ENCODE measurements at places on chromosomes 1 and 21.
A peak's percentile ranks its signal among the peaks of the same experiment; 100 is the strongest.

- DNase-seq = no peak
Observed at GRCh38 chr1:208154679-208155642, 89.2 kb downstream of the PLXNA2 start.

GRCh38 chr21:33259428-33259827 is 6.7 kb upstream of the IL10RB start:
- DNase-seq = no peak

GRCh38 chr1:155504207-155504606 is 58.4 kb downstream of the ASH1L start:
- no peak for DNase-seq

- no peak for DNase-seq
Observed at GRCh38 chr21:31543191-31543590, 116.3 kb upstream of the SOD1 start.

DNA sequence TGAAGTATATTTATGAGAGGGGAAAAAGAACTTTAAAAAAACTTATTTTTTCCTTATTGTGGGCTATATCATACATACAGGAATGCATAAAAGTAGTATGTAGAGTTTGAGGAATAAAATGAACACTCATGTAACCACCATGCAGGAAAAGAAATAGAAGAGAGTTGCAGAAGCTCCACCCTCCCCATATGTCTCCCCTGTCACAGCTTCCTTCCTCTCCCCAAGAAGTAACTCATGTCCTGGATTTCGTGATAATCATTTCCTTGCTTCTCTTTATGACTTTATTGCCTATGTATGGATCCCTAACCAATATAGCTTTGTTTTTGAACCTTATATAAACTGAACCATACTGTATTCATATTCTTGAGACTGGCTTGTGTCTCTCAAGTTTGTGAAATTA is 126.4 kb downstream of the ZZZ3 start:
- no peak for DNase-seq

DNA sequence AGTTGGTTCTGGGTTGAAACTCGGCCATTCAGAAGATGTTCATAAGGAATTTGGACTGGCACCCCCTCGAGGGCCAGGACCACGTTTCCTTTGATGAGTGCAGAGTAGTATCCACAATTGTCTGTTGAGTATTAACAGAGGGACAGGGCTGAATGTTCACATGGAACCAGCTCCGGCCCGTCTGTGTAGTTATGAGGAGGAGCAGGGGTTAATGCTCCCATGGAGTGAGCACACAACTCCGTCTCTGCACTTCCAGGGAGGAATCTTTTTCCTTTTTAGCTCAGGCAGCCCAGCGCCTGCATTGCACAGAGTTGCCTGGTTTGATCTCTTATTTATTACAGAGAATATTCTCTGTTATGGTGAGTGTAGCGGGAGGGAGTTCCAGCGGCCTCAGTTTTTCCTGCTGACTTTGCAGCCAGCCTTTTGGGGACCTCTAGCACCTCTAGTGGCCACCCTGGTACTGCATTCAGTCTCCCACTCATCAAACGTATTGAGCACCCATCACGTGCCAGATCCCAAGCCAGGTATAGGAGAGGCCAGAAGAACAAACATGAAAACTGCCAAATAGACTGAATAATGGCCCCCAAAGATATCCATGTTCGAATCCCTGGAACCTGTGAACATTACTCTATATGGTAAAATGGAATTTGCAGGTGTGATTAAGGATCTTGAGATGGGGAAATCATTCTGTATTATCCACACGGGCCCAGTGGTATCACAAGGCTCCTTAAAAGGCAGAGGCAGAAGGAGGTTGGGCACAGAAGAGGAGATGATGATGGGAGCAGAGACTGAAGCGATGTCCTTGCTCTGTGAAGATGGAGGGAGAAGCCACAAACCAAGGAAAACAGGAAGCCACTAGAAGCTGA is 167.7 kb upstream of the CSF3R start:
- DNase-seq = peak; percentile 77

- DNase-seq = no peak
Observed at GRCh38 chr21:26147535-26147934, 23.0 kb downstream of the APP start.

DNA sequence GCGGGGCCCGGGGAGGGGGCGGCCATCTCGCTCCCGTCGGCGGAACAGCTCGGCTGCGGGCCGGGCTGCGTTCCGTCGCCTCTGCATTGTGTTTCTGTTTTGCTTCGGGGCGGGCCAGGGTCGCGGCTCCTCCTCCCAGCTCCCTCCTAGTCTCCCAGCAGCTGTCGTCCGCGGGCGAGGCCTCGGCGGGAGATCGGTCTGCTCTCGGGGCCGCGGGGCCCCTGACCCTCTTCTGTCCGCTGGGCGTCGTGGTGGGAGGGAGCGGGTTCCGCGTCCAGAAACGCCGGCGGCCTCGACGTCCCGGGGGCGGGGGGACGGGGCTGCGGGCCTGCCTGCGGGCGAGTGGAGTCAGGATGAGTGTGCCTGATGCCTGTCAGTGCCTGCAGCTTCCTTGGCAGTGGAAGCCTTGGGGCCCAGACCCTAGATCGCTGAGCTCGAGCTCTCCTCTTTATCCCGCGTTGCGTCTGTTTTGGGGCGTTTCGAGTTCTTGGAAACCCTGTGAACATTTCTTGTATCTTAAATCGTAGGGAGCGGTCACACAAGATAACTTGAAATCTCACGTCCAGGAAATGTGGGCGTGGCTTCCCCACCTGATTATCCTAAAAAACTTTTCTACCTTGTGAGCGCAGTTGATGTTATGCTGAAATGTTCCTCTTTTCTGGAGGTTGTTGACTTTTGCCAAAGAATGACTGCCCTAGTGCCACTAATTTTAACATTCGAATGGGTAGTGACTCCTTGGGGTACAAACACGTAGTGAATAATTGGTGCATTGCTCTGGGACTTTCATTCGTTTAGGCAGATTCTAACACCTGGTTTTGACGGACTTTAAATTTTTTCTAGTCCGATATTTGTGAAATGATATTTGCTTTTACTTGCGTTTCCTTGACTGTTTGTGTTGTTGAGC is 676 bp downstream of the MORC3 start:
- DNase-seq = peak; percentile 76

DNA sequence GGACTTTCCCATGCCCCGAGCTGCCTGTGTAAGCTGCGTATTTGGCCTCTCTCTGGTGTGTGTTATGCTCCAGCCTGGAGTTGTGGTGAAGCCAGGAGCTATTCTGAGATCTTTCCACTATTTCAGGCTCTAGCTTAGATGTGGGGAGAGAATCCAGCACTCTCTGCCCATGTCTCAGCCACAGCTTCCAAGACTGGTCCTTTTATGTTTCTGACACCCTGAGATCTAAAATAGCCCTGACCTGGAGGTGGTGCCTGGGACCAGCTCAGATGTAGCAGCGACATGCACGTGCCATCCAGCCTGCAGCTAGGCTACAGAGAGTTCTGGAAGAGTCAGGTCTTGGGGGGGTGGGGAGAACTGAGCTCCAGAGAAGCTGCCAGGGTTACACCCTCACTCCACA is 76.5 kb downstream of the TENT5C start:
- DNase-seq = no peak

DNA sequence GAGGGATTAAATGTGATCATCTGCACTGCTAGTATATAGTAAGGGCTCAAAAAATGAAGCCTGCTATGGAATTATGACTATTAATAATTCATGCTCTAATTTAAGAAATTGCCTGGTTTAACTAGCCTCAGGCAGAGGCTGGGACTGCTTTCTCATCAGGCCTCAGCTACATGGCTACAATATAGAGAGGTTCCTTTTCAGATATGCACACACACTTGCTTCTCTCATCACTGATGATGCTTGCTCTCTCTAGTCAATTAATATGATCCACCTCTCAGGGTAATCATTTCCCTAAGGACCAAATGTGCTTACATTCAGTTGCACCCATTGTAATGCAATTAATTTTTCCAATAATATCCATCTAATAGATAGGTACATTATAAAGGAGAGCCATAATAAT is 324.9 kb upstream of the ST6GALNAC5 start:
- no peak for DNase-seq

- DNase-seq = no peak
Observed at GRCh38 chr1:77762072-77762476, 2.4 kb upstream of the USP33 start.

DNA sequence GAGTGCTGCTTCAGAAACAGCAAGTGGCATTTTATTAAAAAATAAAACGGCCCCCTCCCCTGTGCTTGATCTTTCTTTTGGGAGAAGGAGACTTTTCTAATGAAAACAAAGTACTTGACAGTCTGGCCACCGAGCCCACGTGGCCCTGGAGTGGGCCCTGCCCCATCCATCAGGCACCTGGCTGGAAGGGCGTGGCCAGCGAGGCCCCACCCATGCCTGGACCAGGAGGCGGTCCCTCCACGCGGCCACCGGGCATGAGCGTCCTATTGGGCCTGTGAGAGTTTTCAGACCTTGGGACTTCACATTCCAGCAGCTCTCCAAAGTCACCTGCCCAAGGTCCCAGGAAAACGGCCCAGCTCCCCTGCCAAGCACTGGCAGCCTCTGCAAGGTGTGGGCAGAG is 144.7 kb downstream of the CASZ1 start:
- DNase-seq = no peak

GRCh38 chr1:35451125-35451528 is 106.1 kb downstream of the KIAA0319L start:
- peak; percentile 81 for DNase-seq

- no peak for DNase-seq
Observed at GRCh38 chr21:40018871-40019475, 151.7 kb downstream of the PCP4 start.

DNA sequence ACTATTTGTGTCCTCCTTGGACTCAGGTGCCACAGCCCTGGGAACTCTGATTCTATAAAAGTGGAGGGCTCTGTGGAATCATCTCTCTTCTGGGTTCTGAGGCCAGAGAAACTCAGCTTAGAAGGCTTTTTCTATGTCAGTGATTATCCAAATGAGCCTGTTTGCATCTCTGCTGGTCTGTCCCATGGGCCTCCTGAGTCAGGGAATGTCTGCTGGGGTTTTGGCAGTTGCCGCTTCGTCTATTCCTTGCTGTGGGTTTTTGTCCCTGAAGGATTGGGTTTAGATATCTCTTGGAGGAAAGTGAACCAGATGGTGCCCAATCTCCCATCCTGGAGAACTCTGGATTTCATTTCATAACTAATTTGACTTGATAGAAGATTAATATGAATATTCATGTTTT is 297.6 kb downstream of the HHAT start:
- DNase-seq = no peak

DNA sequence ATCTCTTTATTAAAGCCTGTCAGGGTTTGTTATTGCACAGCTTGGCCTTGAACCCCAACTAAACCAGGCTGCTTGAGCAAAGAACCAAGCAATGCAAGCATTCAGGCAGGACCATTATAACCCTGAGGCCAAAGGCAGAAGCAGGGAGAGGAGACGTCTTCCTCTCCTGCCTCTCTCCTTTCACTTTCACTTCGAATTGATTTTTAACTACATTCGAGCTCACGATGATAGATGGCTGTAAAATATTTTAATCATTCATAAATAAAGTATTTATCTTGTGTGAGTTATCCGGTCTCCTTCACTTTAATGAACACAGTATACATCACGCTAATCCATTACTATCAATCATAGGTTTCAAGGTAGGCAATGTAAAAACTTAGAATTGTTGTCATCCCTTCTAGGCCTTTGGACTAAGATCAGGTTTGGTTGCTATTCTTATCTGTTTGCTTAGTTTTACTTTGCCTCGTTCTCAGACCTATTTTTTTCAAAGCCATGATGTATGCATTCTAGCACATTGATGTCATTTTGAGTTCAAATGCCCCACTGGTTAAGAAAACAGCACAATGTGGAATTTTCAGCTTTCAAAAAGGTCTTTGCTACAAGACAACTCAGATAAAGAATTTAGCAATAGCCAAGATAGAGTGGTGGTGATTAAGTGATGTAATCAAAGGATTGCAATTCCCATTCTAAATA is 480.2 kb upstream of the RUNX1 start:
- no peak for DNase-seq

- DNase-seq = no peak
Observed at GRCh38 chr21:14672466-14672865, 126.4 kb upstream of the SAMSN1 start.

GRCh38 chr1:27117733-27118439 is 37.0 kb downstream of the SLC9A1 start:
- DNase-seq = no peak

DNA sequence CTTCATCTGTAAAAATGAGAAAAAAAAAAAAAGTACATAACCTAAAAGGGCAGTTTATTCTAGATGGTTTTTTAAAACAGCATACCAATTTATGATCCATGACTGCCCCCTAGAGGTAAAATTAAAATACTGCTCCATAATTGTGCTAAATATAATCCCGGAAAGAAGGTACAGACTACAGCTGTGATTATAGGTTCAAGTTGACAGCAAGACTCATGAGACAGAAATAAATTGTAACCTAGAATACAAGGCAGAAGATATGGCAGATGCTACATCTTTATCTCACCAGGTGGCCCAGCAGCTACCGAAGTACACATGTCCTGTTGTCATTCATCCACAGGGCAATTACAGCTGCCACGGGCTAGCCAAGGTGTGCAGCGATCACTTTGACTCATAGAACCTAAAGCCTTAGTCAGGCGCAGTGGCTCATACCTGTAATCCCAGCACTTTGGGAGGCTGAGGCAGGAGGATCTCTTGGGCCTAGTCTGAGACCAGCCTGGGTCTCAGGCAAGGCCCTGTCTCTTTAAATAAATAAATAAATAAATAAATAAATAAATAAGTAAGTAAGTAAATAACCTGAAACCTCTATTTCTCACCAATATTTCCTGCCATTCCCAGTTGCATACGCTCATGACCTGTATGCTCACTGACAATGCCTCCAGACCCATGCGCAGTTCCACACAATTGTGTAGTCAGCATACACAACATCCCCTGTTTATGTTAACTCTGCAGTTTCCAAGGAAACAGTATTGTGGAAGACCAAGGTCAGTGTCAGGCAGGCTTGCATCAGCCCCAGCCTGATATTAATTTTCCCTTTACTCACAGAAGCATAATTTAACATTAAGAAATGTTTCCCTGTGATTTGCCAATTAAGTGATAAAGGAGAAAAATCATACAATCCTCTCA is 18.3 kb upstream of the PPIE start:
- DNase-seq = no peak

DNA sequence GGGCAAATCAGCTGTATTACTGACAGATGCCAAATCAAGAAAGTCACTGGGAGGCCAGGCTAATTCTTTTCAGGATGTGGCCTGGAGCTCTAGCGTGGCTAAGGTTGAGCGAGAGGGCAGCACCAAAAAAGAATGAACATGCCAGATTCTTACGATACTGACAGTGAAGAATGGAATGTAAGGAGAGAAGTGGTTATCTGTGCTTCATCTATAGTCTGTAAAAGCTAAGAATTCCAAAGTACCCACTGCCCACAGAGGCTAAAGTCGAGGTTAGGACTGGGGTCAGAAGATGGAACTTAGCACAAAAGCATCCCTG is 32.7 kb downstream of the TFAP2E start:
- DNase-seq = no peak

DNA sequence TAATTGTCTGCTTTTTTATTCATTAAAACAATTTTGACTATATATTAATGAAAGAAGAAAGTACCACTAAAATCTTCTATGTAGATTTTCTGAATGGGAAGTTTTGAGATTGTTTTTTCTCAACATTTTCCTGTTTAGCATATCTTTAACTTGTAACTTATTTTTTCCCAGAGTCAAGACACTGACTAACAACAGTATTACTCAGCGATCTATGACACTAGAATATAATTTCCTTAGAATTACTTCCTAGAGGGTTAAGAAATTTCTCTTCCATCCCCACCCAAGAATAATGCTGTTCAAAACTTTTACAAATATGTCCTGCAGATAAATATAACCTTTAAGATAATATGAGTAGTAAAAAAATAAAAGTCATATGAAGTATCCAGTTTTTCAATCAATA is 218.2 kb upstream of the NR5A2 start:
- DNase-seq = no peak
